ENCODE measurements at places on chromosomes 5 and 9.

DNA sequence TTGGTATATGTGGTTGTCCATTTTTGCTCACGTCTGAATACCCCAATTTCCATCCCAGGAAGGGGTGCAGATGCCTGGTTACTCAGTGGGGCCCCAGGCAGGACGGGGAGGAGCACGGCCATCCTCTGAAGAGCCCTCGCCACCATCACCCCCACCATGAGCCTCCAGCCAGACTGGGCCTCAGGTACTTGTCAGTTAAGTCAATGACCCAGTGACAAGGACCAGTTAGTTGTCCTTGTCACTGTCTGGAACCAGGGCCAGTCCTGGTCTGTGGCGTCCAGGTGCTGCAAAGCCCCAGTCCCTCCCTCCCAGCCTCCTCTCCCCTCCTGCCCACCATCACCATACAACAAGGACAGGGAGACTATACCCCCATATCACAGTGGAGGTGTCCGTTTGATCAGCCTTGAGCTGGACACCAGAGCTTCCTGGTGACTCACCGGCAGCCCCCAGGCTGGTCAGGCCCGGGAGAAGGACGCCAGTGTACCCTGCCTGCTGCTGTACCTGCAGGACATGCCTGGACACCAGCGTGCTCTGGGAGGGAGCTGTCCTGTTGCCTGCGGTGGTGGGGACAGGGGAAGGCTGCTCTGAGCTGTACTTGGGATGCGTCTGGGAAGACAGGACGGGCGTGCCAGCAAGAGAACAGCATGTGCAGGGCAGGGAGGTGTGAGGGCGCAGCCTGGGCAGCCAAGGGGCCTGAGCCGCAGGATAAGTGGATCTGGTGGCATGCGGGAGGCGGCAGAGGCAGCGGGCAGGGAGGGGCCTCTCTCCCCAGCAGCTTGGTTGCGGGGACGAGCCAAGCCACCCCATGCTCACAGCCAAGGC lies 32.6 kb upstream of the TTLL11 start:
- DNase-seq, result no peak

GRCh38 chr5:152376886-152377285 lies 28.2 kb downstream of the NMUR2 start:
- DNase-seq, result no peak

DNA sequence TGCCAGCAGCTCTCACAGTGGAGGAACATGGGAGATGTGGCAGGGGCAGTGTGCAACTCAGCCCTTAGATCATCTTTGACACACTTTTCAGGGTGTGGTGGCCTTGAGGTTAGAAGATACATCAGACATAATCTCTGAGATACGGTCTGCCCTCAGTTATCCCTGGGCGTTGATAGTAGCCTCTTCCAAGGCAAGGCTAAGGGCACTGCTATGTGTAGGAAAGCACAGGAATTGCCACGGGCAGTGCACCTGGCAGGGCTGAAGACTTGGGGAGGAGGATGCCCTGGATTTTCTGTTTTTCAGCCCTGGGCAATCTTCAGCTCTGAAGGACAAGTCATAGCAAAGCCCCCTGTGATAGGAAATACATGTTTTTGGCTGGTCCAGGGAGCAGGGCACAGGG lies 206.7 kb downstream of the GOLPH3 start:
- DNase-seq, result no peak

DNA sequence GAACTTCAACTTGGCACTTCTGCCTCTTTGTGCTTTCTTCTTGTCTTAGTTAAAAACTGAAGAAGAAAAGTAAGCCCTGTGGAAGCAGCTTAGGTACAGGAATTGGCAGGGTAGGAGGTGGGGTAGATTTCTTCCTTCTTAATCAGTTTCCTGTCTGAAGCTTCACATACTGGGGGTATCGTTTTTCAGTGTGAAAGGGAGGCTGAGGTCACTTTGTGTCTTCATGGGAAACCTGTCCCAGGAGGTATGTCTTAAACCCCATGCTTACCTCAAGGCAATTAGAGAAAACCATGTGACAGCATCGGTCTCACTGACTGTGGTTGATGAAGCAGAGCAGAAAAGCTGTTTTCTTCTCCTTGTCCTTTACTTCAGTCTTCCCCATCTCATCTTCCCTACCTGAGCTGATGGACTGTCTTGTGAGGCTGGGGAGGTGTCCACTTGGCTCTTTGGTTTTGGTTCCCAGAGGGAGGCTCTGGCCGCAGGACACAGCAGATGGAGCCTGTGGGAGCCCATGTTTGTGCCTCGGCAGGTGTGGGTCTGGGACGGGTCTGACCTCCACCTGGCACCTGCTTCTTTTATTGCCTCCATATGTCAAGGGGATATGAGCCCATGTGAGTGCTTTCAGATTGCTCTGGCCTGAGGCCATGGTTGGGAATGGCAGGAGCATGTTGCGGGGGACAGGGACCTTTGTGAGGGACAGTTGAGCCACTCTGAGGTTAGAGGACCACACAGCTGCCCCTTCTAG lies 47.0 kb downstream of the SH3GL2 start:
- DNase-seq, result no peak

DNA sequence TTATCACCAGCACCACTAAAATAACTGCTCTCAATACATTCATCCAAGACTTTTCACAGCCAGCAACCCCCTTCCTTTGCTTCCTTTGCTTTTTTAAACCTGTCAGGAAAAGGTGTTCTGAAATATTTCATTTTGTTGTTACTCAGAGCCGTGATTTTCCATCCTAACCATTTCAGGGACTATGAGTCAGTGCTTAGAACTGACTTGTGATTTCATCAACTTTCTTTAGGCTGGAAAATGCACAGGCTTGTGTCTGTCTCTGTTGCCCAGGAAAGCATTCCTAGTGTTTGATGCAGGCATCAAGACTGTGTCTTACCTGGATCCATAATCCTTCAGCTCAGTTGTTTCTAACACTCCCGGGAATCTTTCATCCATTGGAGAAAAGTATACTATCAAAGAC lies 805.6 kb downstream of the BRINP1 start:
- no peak for DNase-seq

DNA sequence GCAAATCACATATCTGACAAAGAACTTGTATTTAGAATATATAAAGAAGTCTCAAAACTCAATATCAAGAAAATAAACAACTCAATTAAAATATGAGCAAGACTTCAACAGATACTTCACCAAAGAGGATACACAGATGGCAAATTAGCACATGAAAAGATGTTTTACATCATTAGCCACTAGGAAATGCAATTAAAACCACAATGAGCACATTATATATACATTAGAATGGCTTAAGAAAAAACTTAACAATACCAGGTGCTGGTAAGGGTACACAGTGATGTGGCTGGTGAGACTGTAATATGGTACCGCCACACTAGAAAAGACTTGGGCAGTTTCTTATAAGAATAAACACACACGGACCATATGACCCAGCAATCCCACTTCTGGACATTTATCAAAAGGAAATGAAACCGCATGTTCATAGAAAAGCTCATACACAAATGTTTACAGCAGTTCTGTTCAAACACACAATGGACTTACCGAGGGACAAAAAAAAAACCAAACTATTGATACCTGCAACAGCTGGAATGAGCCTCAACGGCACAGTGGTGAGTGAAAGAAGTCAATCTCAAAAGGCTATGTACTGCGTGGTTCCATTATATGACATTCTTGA lies 27.6 kb downstream of the SEMA4D start:
- DNase-seq, result no peak
